ENCODE measurements at places on chromosomes 4 and X.
A peak's percentile ranks its signal among the peaks of the same experiment; 100 is the strongest.

DNA sequence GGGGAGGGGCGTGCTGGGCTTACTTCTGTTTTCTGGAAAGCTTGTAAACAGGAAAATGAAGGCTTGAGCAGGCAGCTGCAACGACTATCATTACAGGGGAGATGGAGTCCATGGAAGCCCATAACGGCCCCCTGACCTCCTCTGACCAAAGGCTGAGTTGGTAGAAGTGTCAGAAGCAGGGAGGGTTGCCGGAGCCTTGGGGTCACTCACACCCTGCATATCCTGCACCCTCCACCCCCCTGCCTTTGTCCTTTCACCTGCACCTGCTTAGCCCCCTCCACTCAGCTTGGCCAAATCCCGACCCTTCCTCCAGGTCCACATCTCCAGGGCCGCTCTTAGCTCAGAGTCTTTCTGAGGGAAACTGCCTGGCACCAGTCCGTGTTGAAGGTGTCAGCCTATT, 12.5 kb upstream of the MSX1 start:
- no peak for DNase-seq

GRCh38 chrX:15207384-15207783, 62.5 kb downstream of the ASB9 start:
- no peak for DNase-seq

DNA sequence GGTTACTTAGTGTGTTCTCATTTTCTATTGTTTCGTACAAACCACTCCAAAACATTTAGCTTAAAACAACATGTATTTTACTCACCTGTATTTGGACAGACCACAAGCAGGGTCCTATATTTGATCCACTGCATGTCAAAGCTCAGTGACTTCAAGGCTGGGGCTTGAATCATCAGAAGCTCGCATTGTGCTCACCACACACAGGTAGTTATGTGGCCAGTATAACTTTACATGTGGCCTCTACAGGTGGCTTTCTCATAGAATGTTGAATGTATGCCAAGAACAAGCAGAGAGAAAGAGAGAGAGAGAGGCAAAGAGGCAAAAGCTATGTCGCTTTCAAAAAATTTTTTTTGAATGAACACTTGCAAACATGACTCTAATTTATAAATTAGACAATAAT, 107.6 kb downstream of the QRFPR start:
- DNase-seq: no peak

GRCh38 chrX:130680164-130681035, 222.6 kb downstream of the ENOX2 start:
- no peak for DNase-seq

DNA sequence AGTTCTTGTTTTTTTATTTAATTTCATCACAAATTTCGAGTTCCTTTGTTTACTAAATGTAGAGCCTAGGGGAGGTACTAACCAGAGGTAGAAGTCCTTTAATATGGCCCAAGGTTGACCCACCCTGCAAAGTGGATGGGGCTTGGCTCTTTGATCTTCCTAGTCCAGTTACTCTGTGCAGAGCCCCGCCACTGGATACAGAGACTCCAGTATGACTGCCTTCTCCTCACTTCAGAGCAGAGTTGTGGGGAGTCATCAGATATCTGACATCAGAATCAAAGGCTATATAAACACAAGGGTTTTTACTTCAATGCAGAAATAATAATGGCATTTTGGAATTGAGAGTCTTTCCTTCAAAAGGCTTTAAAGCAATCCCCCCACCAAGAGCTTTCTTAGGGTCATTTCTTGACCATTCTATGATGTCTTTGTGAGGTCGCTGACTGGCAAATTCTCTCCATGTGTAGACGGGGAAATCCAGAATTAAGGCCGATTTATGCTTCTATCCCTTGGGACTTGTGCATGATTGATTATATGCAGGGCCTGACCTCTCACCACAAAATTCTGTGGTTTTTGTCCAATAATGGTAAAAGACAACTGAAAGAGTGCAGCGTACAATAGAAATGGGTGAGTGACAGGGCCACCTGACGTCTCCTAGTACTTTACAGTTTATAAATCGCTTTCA, 88.3 kb upstream of the CITED1 start:
- DNase-seq: no peak

DNA sequence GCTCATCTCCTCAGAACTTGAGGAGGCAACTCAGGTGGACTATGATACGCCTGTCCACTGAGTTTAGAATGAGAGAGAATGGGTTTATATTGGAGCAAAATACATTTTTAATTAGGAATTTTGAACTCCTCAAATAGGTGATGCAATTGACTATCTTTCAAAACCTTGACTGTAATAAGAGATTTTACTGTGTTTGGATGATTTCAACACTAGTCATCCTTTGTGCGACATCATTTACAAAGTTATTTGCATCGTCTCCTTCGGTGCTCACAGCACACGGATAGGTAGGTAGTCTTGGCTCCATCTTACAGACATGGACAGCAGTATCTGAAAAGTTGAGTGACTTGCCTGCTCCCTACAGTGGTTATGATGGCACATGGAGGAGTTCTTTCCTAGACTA, 67.0 kb downstream of the AASDH start:
- no peak for DNase-seq

DNA sequence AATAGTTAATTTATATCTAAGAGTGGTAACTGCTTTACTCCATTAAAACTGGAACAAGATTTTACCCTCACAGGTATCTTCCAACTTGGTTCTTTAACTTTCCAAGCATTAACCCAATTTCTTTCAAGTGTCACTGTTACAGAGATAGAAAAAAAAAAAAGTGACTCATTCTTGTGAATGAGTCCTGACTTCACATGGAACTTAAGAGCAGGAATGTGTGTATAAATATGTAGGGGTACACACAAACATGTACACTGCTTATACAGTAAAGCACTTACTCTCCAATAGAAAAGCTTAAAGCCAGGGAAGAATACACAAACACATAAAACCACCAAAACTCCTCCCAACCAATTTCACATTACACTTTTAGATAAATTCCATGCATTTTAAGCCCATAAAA, 38.8 kb downstream of the TAPT1 start:
- DNase-seq: no peak

GRCh38 chr4:158461336-158461735, 60.3 kb upstream of the RXFP1 start:
- no peak for DNase-seq

DNA sequence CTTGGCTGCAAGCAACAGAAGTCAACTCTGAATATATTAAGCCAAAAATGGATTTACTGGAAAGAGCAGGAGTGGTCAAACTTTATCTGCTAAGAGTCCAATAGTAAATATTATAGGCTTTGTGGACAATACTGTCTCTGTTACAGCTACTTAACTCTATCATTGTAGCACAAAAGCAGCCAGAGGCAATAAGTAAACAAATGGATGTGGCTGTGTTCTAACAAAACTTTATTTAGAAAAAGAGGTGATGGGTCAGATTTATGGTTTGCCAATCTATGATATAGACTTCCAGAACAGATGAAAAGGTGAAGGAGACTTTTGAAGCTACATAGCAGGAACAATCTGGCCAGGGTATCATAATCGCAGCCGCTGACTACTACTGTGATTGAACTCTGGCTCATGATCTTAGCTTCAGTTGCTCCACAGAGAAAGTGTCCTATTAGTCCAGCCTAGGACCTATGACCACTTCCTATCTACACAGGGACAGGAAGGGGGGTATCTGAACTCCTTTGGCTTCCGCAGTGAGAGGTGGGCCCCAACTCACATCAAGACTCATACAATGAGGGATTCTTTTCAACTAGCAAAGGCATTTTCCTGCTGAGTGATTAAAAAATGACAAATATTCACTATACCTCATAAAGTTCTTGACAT, 154.9 kb downstream of the ATG4A start:
- DNase-seq: no peak

DNA sequence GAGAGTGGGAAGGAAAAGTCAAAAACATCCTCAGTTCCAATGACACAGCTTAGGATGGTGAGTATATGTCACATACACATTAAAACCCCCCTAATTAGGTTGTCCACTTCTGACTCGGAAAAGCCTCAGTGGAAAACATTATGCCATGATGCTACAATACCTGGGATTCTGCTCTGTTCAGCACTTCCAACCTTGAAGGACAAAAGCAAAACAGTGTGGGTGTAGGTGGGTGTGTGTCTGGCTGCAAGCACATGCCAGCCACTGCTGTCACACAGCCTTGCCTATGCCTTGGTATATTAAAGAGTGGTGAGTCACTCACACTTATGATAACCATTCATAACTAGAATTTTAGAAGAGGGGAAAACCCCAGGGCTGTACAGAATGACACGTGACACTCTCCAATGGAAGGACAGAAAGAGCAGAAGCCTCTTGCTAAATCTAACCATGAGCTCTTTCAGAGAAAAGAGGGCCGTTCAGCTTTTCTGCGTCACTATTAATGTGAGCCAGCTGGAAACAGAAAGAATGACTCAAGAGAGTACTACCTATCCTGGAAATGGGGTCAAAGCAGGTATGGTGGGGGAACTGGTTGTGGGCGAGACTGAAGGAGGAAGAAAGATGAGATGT, 159.6 kb downstream of the TET2 start:
- no peak for DNase-seq

GRCh38 chr4:32440391-32440790, 1720.2 kb downstream of the PCDH7 start:
- DNase-seq: peak; percentile 78

DNA sequence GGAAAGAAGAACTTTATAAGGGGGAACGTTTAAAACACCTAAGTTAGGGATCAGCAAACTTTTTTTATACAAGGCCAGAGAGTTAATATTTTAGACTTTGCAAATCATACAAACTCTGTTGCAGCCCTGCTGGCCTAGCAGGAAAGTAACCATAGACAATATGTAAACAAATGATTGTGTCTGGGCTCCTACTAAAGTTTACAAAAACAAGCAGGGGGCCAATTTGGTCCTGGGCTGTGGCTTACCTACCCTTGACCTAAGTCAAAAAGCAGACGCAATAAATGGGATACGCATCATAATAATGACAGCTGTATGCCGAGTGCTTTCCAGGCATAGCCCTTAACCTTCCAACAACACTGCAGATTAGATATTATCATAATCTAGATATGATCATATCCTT, 4.9 kb downstream of the TASL start:
- no peak for DNase-seq

DNA sequence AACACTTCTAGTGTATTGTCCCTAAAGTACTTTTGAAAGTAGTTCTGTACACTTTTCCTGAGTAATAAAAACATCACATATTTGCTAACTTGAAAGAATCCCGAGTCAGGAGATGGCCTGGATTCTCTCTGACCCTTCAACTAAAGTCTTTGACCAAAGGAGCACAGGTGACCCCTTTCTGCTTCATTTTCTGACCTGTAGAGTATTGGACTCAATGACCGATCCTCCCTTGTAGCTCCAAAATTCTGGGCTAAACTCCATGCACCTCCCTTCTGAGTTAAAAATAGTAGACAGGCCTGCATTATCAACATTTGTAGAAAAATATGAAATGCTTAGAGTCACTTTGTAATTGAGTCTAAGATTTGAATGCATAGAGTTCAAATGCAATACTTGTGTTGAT, 4.0 kb upstream of the TAPT1 start:
- no peak for DNase-seq

DNA sequence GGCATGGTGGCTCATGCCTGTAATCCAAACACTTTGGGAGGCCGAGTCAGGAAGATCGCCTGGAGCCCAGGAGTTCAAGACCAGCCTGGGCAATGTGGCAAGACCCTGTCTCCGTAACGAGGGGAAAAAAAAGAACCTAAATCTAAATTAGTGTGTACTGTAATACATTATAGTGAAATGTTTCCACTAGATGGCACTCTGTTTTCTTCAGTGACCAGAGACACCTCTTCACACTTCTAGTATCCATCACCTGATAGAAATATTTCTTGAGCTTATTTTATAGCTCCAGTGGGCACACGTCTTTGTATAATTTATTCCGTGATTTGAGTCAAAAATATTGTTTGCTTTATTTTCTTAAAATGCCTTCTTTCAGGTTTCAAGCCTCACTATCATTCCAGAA, 600.9 kb upstream of the DIPK2B start:
- DNase-seq: no peak

- no peak for DNase-seq
Observed at GRCh38 chrX:56025872-56026571, 206.1 kb upstream of the KLF8 start.

GRCh38 chr4:145921231-145921630, 17.4 kb downstream of the ZNF827 start:
- DNase-seq: no peak

- no peak for DNase-seq
Observed at GRCh38 chrX:68462197-68462596, 28.9 kb upstream of the OPHN1 start.

DNA sequence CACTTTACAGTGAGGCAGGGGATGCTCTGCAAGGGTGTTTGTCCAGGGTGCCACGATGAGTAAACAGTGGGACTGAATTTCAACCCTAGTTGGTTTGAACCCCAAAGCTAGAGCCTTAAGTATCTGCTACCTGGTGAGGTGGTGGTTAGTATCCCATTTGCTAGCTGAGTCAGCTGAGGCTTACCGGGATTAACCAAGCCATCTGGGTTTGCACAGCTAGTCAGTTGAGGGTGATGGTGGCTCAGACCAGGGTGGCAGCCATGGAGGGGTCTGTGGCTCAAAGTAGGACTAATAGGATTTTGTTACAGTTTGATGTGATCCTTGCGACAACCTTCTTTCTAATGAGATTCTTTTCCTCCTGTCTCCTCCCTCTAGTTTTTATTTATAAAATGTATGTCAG, 1.9 kb downstream of the EVC start:
- no peak for DNase-seq

DNA sequence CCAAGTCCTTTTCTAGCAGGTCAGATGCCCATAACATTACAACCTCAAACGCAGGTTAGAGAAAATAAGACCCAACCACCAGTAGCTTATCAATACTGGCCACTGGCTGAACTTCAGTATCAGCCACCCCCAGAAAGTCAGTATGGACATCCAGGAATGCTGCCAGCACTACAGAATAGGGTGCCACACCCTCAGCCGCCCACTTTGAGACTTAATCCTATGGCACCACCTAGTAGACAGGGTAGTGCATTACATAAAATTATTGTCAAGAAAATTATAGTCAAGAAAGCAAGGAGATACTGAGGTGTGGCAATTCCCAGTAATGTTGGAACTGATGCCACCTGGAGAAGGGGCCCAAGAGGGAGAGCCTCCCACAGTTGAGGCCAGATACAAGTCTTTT, 19.9 kb upstream of the TRIM61 start:
- DNase-seq: no peak

Measured in kidney glomerular epithelial cell (primary cell).